CD4-positive, alpha-beta T cell treated with Interleukin-6 for 4 hours (primary cell): ENCODE measurements at places on chromosomes 6 and 20.

DNA sequence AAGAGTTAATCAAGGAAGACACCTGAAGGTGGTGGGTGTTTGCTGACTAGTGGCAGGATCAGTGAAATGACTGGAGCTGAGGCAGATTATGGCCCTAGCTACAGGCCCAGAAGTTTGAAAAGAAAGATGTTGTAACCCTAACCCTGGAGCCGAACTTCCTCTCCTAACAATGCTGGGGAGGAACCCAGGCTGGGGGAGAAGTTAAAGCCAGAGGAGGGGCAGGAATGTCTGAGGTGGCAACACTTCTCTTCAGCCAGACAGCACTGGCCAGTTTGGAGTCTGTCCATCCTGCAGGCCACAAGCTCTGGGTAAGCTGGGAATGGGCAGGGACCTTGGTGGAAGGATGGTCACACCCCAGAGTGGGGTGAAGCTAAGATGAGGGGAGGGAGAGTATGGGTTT, at the start of gene LST1:
TSS of gene LST1 (plus strand) at position 270 of the 400 bp plus-strand sequence. CDS start 1,023 bp downstream, outside the sequence.
- no peak for DNase-seq

DNA sequence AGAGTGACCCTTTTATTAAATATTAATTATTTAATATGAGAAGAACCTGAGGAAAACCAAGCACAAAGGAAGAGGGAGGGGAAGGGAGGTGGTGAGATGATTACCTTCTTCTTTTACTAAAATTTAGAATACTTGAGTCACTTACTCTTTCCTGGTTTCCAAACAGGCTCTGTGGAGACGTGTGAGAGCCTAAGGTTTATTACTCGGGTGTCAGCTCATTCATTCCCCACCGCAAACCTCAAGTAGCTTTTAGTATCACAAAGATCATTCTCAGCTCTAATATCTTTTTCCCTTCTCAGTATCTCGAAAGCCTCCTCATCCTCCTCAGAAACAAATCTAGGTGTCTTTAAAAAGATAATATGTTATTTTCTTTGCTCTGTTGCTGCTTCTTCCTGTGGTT, 497.2 kb upstream of the JARID2 start:
- no peak for DNase-seq

- no peak for DNase-seq
Observed at GRCh38 chr20:33022289-33022688, 9.2 kb upstream of the BPIFB6 start.

DNA sequence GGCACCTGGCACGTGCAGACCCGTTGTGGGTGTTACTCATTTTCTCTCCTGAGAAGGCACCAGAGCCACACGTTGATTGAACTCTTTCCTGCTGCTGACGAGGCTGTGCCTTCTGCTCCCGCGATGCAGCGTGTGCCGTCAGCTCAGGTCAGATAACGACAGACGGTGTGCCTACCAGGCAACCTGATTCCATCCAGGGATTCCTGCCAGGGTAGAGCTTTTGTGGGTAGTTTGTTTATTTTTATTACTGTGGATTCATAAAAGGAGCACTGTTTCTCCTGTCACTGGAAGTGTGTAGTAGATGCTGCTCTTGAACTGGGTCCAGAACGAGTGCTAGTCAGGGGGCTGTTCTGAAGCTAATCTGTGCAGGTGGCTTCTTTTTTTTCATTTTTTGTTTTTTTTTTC, 20.7 kb downstream of the PRPF6 start:
- no peak for DNase-seq

DNA sequence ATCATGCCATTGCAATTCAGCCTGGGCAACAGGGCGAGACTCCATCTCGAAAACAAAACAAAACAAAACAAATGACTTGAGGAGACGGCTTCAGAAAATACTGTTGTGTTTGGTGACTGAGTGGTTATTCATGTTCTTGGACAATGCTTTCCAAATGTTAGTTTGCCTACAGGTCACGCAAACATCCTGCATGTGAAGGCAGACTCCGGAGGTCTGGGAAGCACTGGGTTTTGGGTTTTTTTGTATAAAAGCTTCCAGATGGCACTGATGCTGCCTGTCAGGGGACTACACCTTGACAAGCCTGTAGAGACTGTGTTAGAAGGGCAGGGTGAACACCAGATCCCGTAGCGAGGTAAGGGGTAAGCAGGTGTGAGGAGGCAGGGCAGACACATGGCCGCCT, 81.7 kb downstream of the THBS2 start:
- DNase-seq, result no peak

- peak; percentile 27 for DNase-seq
Observed at GRCh38 chr20:409697-410559, 1.8 kb downstream of the RBCK1 start.

- peak; percentile 25 for DNase-seq
Observed at GRCh38 chr6:157885876-157886275, 62.8 kb downstream of the SNX9 start.

- DNase-seq, result no peak
Observed at GRCh38 chr20:48679599-48679998, 148.2 kb downstream of the PREX1 start.

DNA sequence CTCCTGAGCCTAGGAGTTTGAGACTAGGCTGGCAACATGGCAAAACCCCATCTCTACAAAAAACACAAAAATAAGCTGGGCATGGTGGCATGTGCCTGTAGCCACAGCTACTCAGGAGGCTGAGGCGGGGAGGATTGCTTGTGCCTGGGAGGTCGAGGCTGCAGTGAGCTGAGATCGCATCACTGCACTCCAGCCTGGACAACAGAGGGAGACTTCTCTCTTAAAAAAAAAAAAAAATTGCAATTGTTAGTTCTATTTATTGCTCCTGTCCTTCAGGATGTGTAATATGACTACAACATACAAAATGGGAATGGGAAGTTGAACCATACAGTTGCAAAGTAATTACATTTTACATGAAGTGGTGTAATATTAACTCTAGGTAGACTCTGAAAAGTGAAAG, 8.1 kb upstream of the AARS2 start:
- DNase-seq, result no peak

DNA sequence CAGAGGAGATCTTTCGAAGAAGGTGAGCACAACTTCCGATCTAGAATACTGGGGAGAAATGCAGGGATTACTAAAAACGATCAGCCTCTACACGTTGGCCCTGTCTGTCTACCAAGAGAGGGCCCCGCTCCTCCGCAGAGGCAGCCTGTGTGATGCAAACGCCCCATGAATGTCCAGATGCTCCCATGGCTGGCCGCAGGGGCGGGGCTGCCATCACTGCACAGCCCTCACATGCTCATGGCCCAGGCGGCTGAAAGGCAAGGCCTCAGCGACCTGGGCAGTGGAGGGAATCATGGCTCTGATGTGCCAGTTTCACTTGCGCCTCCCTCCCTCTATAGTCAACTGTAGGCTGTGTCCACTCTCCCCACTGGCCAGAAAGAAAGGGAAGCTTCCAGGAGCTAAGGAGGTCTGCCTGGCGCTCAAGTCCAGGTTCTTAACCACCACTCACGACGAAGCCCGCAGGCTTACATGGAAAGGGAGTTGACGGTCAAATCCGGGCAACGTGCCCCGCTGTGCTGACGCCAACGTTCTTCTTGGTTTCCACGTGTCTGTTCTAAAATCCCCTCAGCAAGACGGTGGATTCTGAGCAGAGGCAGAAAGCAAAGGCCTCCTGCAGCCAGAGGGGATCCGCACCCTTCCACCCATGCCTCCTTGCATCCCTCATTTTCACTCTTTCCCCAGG, 14.2 kb downstream of the PXDC1 start:
- DNase-seq, result no peak

GRCh38 chr6:6474170-6474920, 114.2 kb upstream of the LY86 start:
- no peak for DNase-seq

GRCh38 chr6:82995066-82995465, 70.6 kb downstream of the UBE3D start:
- DNase-seq, result no peak

DNA sequence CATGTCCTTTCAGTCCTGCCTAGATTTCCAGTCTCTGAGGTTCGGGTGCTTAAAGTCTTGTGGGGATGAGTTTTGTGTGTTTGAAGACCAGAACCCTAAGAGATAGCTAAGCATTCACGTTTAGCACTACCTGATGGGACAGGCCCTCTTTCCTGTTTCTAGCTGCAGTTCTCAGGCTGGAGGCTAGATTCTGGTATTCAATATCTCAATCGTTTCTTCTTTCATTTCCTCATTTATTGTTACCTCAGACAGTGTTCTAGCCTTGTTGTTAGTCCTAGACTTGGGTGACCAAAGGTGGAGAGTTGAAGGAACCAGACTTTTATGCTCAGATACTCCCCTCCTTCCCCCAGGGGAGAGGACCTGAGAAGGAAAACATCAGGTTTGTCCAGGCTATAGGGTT, 16.8 kb downstream of the CEP250 start:
- no peak for DNase-seq

GRCh38 chr20:18431206-18431605, 35.6 kb downstream of the DZANK1 start:
- no peak for DNase-seq

DNA sequence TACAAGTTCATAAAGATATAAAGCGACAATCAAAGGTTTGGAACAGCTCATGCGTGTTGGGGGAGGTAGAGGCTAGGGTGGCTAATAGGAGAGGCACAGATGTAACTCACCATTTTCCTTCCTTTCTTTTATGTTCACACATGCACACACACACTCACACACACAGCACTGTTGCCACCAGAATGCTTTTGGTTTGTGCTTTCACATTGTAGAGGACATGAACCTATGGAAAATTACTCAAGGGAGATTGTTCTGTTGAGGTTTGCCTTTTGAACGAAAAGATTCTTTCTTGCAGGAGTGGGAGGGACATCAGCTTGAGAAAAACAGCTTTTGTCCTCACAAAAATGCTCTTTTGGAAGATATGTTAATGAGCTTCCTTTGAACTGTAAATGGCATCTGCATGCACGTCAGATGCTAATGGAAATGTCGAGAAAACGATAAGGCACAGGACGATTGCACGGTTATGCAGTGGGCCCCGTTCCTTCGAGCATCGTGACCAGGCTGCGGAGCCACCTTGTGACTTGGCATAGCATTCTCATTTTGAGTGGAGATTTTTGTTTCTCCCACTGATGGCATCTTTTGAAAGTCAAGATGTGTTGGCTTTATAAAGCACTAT, 724.1 kb downstream of the KIF16B start:
- no peak for DNase-seq

GRCh38 chr6:13465734-13466133, 21.7 kb downstream of the GFOD1 start:
- DNase-seq, result no peak

DNA sequence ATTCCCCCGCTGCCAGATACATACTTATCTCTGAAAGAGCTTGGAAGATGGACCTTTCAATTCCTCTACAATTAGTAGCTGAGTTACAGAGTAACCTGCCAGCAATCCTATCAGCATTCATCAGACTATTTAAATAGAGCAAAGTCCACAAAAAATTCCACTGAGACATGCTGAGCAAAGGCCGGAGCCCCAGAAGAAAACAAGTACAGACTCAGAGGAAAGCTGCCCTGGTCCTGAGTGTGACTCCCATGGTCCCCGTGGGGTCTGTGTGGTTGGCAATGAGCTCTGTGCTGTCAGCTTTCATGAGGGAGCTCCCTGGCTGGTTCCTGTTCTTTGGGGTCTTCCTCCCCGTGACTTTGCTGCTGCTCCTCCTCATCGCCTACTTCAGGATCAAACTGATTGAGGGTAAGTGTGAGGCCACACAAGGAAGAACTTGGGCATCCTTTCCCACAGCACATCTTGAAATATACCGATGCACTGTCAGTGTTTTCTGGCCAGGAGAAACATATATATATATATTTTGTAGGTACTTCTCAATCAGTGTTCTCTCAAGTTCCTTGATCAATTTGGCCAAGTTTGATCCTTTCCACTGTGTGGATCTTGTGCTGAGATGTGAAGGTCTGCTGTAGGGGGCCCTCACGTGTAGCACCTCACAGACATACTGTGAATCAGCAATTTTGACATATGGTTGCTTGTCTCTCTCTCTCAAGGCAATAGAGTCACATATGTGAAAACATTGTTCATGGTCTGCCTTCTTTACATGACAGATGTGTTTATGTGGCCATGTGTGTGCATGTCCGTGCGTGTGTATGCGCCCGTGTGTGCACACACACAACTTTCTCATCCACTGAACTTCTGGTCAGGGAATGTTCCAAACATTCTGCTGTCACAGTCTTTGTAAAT, at the start of gene SMLR1:
TSS of gene SMLR1 (plus strand) at position 160 of the 903 bp plus-strand sequence. CDS start at position 168, 8 bp downstream.
- no peak for DNase-seq

DNA sequence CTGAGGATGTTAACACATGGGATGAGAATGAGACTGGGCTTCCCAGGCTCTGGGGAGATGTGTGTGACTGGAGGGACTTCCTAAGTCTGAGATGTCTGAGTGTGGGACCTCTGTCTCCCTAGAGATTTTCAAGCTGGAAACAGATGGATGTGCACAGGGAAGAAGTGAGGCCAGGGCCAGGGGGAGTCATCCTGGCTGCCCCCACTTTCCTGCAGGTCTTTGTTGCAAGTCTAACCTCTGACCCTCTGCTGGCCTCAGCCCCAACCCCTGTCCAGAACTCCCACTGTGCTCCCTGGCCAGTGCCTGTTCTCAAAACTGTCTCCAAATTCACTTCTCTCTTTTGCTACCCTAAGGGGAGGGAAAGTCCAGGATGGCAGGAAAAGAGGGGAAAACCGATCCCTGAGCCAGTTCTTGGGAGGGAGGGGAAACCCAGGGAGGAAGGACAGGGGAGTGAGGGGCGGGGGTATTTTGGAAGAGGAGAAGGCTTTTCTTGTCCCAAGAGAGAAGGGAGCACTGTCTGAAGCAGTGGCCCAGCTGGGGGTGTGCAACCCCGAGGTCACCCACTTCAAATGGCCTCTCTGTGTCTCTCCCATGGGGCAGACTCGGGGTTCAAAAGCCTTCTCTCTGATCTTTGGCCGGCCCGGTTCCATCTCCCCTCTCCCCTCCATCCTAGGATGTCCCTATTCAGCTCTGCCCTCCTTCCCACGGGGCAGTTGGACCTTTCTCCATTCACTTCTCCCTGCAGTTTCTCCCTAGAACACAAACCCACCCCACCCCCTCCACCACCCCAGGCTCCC, 3.1 kb downstream of the PPP1R18 start:
- DNase-seq, result peak; percentile 26

DNA sequence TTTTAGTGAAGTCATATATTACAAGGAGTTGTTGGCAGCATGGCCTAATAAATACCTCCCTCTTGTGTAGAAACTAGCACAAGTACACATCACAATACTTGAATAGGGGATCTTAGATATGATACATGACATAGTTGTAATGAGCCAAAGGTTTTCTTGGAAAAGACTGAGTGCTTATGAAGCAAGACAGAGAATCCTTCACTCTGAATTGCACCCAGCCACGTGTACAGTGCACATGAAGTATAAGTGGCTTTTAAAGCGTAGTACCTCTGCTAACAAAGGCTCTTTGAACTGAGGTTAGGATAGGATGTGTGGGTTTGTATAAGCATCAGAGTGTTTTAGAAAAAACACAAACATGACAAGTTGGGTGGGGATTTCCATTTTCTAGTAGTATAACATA, 145.5 kb upstream of the STMND1 start:
- no peak for DNase-seq

- peak; percentile 20 for DNase-seq
Observed at GRCh38 chr6:68638230-68638900, 3.3 kb downstream of the ADGRB3 start.
